Renal cortex interstitium (tissue), 15 donors: ENCODE measurements at places on chromosomes 2 and 18. TPM values are rescaled to one million over a fixed set of nuclear protein-coding genes. Genes with fewer than 3 reads are reported as not detected.

The AFF3 gene
- 24.9 TPM for polyA plus RNA-seq

DNA sequence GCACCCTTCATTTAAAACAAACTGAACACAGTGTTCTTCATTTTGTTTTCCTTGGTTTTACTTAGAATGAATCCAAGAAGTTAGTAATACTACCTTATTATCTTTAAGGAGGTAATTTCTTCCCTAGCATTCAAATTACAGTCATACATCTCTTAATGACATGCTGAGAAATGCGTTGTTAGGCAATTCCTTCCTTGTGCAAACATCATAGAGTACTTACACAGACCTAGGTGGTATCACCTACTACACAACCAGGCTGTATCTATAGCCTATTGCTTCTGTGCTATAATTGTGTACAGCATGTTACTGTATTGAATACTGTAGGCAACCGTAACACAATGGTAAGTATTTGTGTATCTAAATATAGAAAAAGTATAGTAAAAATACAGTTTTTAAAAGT is 8.4 kb upstream of the CABYR start:
- no peak for DNase-seq

DNA sequence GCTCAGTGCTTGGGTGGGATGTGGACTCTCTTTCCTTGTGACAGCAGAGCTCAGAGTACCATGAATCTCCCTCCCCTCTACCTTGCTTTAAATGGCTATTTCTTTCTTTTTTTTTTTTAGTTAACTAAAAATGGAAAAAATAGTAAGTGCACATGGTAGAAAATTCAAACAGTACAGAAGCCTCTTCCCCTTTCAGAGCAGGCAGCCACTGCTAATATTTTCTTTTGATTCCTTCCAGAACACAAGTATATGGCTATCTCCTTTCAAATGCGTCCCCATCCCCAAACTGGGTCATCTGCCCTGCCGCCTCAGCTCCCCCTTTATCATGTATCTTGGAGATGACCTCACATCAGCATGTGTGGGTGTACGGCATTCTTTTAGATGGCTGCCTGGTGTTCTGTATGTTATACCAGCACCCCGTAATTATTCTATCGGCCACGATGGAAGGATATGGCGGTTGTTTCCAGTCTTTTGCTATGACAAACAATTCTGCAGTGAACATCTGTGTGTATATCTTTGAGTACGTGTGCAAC is 70.5 kb upstream of the DLX2 start:
- DNase-seq: no peak

GRCh38 chr2:238850091-238850490 is 2.2 kb downstream of the TWIST2 start:
- no peak for DNase-seq

The RAD51AP2 gene
- polyA plus RNA-seq: 0.17 TPM

The C1GALT1C1L gene
- 4.0 TPM for polyA plus RNA-seq

GRCh38 chr18:49514577-49514976 is 27.5 kb upstream of the C18orf32 start:
- DNase-seq: no peak

DNA sequence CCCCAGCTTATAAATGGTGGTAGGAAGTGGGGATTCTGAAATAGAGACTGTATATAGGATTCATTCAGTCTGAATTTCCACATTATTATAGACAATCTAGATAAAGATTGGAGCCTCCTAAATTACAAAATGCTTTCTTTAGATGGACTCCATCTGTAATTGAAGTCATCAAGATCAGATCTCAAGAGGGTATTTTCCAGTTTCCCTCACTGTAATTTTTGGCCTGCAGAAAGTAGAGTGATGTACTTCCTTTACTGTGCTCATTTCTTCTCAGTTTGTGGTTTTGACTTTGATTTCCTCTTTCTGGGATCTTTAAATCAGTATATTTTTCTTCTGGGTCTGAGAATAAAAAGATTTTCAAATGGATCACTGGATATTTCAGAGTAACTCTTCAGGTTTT is 7.2 kb downstream of the BABAM2 start:
- DNase-seq: no peak

The OR6B2 gene
- polyA plus RNA-seq: not detected

GRCh38 chr2:58156780-58157179 is 84.3 kb downstream of the FANCL start:
- DNase-seq: no peak

GRCh38 chr18:22347606-22348511 is 69.9 kb downstream of the CTAGE1 start:
- DNase-seq: no peak

GRCh38 chr2:147636886-147637285 is 207.9 kb upstream of the ACVR2A start:
- no peak for DNase-seq

The CEP192 gene
- polyA plus RNA-seq: 47.9 TPM

- DNase-seq: no peak
Measured at GRCh38 chr2:8674420-8675009, 7.3 kb upstream of the ID2 start.

DNA sequence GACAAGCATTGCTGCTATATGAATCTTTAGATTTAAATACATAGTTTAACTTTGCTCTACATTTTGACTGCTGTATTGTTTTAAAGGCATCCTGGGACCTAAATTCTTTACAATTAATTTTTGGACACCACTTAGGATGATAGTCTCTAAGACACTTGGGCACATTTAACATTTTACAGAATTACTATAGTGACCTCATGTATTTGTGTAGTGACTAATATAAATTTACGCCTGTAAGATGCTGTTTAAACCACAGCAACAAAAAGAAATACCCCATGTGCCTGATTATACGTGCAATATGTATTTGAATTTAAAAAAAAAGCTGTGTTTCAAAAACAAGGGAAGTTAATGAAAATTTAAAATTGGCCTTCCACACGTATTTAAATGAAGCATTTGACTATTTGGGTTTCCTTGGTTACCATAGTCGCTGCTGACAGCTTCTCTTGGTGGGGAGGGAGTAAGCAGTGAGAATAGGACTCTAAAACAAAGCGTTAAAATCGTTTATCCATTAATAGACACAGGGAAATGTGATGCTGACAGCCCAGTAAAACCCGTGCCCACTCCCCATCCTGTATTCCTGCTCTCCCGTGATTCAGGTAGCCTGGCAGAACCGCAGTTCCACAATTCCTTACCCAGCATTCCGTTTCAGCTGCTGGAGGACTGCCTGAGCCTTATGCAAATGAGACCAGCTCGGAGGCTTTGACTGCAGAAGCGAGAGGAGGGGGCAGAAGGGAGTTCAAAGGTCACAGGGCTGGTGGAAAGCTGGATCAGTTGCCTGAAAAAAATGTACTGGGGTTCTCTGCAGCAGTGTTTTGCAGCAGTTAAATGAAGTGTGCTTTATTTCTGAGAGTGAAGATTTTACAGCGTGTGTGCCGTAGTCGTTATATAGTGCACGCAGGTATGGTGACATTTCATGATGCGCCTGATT is 104.3 kb downstream of the CSRNP3 start:
- peak; percentile 65 for DNase-seq

GRCh38 chr2:123895651-123896050 is 129.4 kb upstream of the CNTNAP5 start:
- DNase-seq: no peak

The CAPG gene
- 95.5 TPM for polyA plus RNA-seq

The KCTD18 gene
- polyA plus RNA-seq: 18.5 TPM

DNA sequence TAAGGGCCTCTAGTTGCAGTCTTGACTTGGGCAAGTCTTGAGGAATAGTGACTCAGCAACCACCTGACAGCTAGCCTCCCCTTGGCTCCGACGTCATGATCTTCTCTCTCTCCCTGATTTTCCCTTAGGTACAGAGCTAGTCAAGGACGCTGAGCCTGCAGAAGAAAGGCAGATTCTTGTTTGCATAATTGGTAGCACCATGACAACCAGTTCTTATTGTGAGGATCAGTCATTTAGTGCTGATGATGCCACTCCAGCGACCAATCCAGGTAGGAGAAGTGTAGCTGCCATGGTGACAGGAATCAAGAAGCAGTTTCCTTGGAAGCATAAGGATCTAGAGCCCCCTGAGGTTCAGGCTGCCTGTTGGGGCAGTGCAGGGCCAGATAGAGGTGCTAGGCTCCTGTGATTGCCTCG is 2.8 kb upstream of the RESP18 start:
- no peak for DNase-seq

The GCG gene
- not detected for polyA plus RNA-seq

DNA sequence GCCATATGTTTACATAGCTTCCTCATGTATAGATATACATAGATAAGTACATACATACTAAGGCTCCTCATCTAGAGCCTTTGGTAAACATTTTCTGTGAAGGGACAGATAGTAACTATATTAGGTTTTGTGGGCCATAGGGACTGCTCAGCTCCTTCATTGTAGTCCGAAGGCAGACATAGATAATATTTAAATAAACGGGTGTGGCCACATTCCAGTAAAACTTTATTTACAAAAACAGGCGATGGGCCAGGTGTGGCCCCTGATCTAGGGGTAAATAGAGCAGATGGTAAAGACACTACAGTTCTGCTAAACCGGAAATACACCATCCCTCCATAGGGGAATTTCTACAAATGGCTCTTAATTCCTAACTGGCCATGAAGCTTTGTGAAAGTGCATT is 7.3 kb downstream of the COQ10B start:
- no peak for DNase-seq

GRCh38 chr2:211085056-211085680 is 528.8 kb downstream of the CPS1 start:
- DNase-seq: no peak

The DNER gene
- polyA plus RNA-seq: 61.3 TPM

DNA sequence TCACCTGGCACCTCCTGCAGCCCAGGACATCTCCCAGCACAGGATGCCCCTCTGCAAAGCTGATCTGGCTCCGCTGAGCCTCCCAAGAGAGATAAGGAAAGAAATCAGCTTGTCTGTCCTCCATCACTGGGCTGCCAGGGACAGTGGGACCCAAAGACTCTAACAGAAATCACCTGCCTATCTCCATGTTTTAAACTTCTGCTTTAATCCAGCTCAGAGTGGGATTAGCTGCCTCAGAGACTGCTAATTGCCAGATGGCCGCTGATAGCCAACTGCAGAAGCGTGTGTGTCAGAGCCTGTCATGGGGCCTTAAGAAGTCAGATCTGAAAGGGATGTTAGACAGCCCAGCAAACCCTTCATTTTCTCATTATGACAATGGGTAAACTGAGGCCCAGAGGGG is 389.4 kb upstream of the KLHL29 start:
- DNase-seq: no peak

- DNase-seq: peak; percentile 32
Measured at GRCh38 chr2:66443186-66443978, 8.5 kb downstream of the MEIS1 start.

GRCh38 chr2:150620855-150621254 is 133.4 kb upstream of the RND3 start:
- no peak for DNase-seq

- no peak for DNase-seq
Measured at GRCh38 chr2:219701847-219702634, 74.6 kb downstream of the SLC4A3 start.

The PDE11A gene
- 6.7 TPM for polyA plus RNA-seq
